Smooth muscle cell of the umbilical artery (primary cell): ENCODE measurements at places on chromosomes 16 and 17. TPM values are rescaled to one million over a fixed set of nuclear protein-coding genes. Genes with fewer than 3 reads are reported as not detected.

NSMCE1 gene
- total RNA-seq: 71.6 and 114 TPM in 2 replicates

NPW gene
- total RNA-seq: 0.30 and 0.65 TPM in 2 replicates

ABAT gene
- total RNA-seq: 4.2 and 5.8 TPM in 2 replicates

CX3CL1 gene
- total RNA-seq: under 0.01 and 0.18 TPM in 2 replicates

ADAM11 gene
- total RNA-seq: 0.30 and 0.69 TPM in 2 replicates

DVL2 gene
- total RNA-seq: 60.4 and 61.2 TPM in 2 replicates

PMP22 gene
- total RNA-seq: 10.7 and 19.6 TPM in 2 replicates

IL34 gene
- 1.9 and 4.5 TPM in 2 replicates for total RNA-seq

TBC1D26 gene
- under 0.01 and 0.18 TPM in 2 replicates for total RNA-seq

SMIM36 gene
- total RNA-seq: not detected in 2 replicates

HEXIM2 gene
- total RNA-seq: 2.4 and 4.2 TPM in 2 replicates

NUTF2 gene
- 73.9 and 178 TPM in 2 replicates for total RNA-seq

SPATA32 gene
- not detected in 2 replicates for total RNA-seq

NHERF2 gene
- total RNA-seq: 19.0 and 24.5 TPM in 2 replicates

MMP2 gene
- total RNA-seq: 1,096 and 1,520 TPM in 2 replicates

SGSH gene
- 16.3 and 17.8 TPM in 2 replicates for total RNA-seq

NCBP3 gene
- total RNA-seq: 24.6 and 31.0 TPM in 2 replicates

TPSD1 gene
- not detected in 2 replicates for total RNA-seq

CCL17 gene
- not detected in 2 replicates for total RNA-seq

KRT33B gene
- 0.30 and 0.32 TPM in 2 replicates for total RNA-seq

CEP20 gene
- total RNA-seq: 40.7 and 40.8 TPM in 2 replicates

SAP30BP gene
- 41.9 and 72.0 TPM in 2 replicates for total RNA-seq
